Iris pigment epithelial cell (primary cell): ENCODE measurements at places on chromosomes 4 and X.
A peak's percentile ranks its signal among the peaks of the same experiment; 100 is the strongest.

DNA sequence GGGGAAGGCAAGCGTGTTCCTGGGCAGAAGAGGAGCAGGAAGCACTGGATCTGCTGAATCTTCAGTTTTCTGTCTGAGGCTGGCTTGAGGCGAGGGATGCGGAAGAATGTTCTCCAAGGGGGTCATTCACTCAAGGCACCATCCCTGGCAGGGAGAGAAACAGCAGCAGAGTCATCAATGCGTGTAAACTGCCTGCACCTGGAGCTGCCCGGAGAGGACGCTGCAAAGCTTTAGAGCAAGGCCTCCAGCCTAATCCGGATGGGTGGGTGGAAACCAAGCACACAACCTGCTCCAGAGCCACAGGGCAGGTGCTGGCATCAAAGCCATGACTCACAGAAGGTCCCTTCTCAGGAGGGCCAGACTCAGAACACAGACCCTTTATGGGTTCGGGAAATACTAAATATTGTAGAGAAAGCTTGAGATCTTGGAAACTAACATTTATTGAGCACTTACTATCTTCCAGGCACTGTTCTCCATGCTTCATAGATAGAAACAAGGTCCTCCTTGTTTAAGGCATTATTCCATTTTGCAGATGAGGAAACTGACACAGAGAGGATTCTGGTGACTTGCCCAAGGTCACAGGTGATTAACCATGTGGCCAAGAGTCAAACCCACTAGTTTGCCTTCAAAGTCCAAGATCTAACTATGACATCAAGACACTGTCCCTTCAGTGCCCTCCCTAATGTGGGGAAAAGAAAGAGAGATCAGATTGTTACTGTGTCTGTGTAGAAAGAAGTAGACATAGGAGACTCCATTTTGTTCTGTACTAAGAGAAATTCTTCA is 7.7 kb downstream of the PROM1 start:
- DNase-seq, result no peak

GRCh38 chr4:181140037-181140603 is 1103.1 kb upstream of the TENM3 start:
- no peak for DNase-seq

GRCh38 chr4:163343604-163344146 is at the start of gene NPY5R:
TSS of gene NPY5R (plus strand) at chr4:163343892. CDS start at chr4:163350274, 6,382 bp downstream.
- no peak for DNase-seq

- DNase-seq, result peak; percentile 62
Observed at GRCh38 chrX:5051831-5052491, 1176.7 kb downstream of the NLGN4X start.

- no peak for DNase-seq
Observed at GRCh38 chrX:136755411-136755810, 25.3 kb downstream of the ARHGEF6 start.

GRCh38 chr4:11259837-11260236 is 168.9 kb downstream of the HS3ST1 start:
- DNase-seq, result no peak

DNA sequence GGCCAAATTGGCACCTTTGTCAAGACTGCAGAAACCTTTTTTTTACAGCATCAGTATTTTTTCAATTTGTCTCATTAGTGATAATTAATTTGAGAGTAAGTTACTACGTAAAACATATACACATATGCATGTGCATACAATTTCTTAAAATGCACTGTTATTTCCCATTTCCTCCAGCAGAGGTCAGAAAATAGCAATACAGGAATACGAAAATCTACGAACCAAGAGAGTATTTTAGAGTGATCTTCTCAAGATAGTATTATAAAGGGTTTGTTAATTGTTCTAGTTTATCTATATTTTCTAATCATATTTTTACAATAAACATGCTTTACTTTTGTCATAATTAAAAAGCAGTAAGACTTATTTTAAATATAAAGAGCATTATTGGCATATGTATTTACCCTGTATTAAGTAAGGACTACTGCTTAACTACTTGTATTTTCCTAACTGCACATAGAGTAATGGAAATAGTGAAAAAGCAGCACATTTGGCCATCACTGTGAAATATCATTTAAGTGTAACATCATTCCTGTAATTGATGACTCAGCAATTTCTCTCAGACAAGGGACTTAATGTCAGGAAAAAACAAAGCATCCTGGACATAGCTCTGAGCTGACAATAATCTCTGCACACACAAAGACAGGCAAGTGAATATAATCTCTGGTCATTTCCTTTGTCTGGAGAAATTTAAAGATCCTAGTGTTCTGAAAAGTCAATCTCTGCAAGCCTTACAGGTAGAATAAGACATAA is 45.6 kb downstream of the MAOB start:
- peak; percentile 29 for DNase-seq

DNA sequence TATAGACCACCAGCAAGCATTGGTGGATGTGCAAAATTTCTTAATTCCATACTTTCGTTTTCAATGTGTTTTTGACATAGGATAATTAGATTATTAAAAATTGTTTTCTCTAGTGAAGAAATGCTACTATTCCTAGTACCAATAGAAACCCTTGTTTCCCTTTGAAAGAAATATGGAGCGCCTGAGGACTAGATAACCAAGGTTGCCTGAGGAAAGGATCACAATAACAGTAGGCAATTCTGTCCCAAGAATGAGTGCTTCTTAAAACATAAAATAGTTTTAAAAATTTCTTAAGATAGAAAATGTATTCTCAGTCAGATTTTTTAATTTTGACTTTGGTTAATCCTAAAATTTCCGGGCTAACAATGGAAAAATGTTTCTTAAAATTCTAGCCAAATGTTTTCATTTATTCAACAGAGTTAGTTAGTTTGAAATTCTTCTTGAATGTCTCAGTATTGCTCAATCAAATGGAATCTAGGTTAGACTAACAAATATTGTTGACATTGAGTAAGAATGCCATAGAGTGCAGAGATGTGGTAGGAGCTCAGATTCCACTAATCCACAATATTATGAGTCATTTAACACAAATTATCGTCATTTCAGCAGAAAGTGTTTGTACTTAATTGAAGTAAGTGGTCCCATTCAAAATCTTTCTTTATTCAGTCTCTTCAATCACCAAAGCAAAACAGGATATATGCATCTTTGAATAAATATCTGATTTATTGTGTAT is 666.0 kb downstream of the GRID2 start:
- peak; percentile 97 for DNase-seq

DNA sequence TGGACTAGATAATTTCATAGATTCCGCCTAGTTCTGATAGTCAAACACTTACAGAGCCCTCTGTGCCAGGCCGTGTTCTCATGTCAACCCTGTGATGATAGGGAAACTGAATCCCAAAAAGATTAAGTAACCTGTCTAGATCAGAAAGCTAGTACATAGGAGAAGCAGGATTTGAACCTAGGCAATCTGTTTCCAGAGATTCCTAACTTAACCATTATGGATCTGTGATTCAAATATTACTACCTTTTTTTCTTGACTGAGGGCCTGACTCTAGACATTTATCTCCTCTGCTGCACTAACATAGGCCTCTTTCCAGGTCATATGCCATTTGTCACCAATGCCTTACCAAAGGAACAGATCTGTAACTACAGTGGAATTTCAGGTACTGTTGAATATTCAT is 1.5 kb downstream of the ALAS2 start:
- no peak for DNase-seq

DNA sequence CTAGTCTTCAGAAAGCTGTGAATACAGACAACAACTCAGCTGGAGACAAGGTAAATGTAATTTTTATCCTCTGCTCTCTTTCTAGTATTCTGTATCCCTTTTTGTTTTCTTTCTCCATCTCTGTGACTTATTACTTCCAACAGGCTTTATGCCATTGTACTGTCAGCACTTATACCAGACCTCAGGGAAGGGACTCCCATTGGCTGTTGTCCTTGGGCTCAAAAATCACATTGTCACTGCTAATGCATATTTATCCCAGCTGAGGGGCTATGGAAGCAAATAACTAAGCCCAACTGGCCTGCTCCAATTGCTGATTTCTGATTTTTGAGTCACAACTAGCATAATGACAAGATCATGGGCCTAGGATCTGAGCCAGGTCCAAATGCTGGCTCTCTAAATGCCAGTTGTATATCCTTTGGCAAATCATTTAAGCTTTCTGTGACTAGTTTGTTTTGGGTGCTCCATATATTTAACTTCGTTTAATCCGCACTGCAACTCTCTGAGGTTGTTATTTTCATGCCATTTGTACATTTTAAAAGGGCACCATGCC is 395.1 kb upstream of the GNPDA2 start:
- DNase-seq, result no peak

DNA sequence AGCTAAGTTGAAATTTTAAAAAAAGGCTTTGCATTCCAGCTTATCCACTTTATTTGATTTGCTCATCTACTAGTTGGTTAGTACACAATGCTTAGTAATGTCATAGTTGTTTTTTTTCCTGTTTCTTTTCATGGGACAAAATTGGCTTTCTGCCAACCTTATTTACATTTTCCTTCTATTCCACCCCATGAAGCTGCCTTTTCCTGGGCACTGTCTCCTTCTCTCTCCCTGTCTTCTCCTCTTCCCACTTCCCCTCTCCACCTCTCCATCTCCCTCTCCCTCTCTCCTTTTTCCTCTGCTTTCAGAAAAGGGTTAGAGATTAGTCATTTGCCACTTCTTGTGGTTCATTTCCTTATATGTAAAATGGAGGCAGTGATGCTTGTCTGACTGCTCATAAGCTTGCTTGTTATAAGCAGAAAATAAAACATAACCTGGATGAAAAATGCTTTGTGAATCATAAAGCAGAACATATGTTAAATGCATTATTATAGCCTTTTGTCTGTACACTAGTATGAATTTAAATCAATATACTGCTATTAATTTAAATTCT is 181.9 kb downstream of the CEP135 start:
- no peak for DNase-seq

DNA sequence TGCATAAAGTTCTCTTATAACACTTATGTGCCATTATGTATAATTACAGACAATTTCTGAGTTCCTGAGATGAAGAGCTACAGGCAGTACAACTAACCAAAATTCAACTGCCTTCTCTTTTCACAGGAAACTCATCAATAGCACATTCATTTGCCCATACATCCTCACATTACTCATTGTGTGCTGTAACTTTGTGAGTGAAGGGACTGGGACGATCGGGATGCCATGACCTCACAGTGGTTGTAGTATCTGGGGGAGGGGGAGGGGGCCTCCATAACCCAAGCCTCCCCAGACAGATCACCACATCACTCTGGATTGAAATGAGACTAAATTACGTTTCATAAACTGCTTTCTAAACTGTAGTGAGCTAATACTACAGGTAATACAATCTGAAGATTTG is 60.7 kb downstream of the ABCG2 start:
- no peak for DNase-seq

GRCh38 chrX:136346506-136346905 is 45.7 kb downstream of the ADGRG4 start:
- DNase-seq, result no peak

- DNase-seq, result peak; percentile 55
Observed at GRCh38 chr4:74181219-74181618, 23.3 kb downstream of the MTHFD2L start.

GRCh38 chr4:98226396-98226795 is 34.8 kb upstream of the RAP1GDS1 start:
- DNase-seq, result no peak

DNA sequence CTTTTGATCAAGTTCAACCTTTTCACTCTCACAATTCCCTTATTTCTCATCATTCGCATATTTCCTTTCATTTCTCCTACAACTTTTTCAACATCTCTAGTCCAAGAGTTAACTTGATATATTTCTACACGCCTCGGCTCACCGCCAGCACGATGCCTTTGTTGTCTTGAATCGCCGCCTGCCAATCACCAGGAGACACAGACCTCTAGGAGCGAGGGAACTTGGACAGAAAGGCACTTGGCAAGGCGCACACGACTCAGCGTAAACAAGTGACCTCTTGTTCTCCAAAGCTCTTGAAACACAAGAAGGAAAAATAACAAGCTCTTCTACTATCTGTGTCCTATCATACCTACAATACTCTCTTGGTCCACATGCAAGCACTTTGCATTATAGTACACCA is 27.1 kb upstream of the RBMX start:
- no peak for DNase-seq

DNA sequence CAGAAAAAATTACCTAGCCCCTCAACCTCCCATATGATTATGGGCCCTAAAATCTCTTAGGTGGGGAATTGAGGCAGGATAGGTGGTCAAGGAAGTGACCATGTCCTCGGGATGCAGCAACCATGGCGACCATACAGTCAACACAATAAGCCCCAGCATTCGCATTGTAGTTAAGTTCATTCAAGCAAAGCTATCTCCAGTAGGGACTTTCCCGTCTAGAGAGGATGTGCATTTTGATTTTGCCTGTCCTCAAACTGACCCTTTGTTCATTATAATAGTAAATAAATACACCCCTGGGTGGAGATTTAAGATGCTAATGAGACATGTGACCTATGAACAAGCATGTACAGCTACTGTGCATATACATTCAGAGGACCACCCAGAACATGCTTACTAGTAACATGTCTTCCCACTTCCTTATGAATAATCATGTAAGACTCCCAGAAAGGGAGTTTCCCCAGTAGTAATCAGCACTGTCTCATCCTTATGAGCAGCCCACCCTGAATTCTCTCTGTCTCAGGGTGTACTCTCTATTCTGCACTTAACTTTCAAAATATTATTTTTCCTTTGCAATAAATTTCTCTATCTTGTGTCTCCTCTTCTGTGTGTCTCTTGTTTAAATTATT is 74.3 kb downstream of the NUDT11 start:
- DNase-seq, result no peak

DNA sequence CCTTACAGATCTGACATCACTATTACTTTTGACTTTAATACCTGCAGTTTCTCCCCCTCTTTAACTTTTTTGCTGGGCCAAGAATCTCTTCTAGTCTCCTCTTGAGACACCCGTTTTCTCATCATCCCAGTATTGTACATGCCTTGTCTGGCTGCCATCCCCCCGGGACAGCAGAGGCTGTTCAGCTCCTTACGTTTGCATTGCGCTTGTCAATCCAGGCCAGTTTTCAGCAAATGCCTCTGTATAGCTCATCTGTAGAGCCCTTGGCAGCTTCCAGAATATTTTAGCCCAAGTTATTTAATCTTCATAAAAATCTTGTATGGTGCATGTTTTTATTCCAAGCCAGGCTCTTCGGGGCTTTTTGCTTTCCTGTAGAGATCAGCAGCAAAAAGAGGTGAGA is 22.3 kb upstream of the HOPX start:
- DNase-seq, result no peak

DNA sequence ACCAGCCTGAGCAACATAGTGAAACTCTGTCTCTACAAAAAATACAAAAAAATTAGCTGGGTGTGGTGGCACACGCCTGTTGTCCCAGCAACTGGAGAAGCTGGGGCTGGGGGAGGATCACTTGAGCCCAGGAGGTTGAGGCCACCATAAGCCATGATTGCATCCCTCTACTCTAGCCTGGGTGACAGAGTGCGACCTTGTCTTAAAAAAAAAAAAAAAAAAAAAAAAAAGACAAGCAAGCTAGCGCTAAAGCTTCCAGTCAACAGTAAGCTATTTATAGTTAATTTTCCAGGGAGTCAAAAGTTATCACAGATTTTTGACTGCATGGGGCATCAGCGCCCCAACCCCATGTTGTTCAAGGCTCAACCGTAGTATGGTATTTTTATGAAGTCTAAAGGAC is 273.4 kb downstream of the RAPGEF2 start:
- DNase-seq, result no peak
